Stimulated activated CD4-positive, alpha-beta T cell treated with anti-CD3 and anti-CD28 coated beads, Interleukin-2, amount 100 ng/mL, for 24 hours (primary cell): ENCODE measurements at places on chromosomes 11 and 22.
A peak's percentile ranks its signal among the peaks of the same experiment; 100 is the strongest.

DNA sequence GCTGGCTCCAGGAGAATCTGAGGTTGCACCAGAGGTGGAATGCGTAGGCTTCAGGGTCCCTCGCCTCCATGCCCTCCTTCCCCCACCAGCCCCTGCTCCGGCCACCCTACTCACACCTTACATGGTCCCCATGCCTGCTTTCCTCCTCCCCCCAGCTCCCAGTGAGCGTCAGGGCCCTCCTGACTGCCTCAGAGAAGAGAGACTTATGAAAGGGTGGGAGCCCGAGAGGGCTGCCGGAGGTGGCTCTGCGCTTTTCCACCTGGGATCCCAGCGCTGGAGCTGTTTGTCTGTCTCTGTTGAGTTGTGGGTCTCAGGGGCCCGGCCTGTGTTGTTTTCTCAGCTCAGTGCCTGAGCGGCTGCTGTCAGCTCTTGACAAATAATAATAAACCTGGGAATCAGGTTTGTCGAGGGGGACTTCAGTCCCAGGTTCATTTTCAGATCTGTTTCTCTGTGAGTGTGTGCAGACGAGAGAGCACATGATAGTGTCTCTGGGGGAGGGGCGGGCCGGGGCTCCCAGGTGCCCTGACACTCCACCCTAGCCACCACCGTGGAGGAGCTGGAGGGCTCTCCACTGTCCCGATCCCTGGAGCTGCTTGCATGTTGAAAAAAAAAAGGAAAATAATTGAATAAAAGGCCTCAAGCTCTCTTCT, 153.7 kb downstream of the FEZ1 start:
- no peak for DNase-seq

GRCh38 chr11:33900159-33900840, 8.4 kb upstream of the LMO2 start:
- DNase-seq = no peak

GRCh38 chr11:81004576-81004975, 1563.7 kb upstream of the TENM4 start:
- no peak for DNase-seq

DNA sequence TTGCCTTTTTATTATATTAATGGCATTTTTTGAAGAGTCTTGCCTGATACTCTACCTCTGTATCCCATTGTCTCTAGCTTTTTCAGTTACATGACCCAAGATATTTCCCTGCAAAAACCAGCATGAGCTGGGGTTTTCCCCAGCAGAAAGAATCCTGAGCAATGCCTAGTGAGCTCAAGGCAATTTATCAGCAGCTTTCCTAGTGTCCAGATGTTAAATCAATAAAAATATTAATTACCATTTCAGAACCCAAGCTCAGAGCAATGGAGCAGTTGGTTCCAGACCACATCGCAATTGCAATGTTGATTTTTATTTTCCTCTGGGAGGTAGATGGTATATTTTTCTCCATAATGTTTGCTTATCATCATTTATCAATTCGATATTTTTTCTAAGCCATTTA, 137.2 kb downstream of the RAB38 start:
- no peak for DNase-seq

- no peak for DNase-seq
These were observed 95.3 kb upstream of the USP47 start for GRCh38 chr11:11746449-11746848.

DNA sequence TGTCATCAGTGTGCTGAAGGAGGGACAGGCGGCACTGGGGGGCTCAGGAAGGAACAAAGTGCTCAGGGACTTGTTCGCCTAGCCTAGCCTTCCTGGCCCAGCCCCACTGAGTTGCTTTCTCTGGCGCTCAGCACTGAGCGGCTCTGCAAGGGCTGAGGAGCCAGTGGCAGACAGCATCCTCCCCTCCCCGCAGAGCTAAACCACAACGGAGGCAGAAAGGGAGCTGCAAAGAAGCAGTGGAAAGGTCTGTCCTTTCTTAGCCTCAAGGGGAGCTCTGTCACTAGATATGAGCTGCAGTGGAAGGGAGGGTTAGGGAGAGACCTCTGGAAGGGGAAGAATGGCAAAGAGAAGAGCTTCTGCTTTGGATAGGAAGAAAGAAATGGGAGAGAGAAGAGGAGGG, 89.7 kb upstream of the PHOX2A start:
- peak; percentile 24 for DNase-seq
